Stimulated activated naive CD4-positive, alpha-beta T cell (primary cell): ENCODE measurements at places on chromosomes 7 and 10.

- DNase-seq: no peak
Measured at GRCh38 chr10:50918529-50918928, 33.1 kb upstream of the A1CF start.

DNA sequence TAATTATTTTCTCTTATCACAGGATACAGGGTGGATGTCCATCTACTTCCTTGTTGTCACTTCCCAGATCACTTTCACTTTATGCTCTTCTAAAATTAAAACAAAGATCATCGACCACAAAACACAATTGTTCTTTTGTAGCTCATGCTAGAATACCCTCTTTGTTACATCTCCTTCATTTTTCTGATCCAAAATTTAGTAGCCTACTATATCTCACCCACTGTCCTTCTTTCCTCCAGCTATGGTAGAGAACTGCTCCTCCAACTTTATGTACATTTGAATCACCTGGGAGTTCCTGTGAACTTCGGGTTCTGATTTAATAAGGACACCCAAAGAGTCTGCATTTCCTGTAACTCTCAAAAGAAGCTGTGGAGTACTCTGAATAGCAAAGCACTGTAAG, 1.2 kb upstream of the AHR start:
- DNase-seq: no peak

GRCh38 chr10:80474941-80475340, 20.8 kb downstream of the TSPAN14 start:
- DNase-seq: no peak

DNA sequence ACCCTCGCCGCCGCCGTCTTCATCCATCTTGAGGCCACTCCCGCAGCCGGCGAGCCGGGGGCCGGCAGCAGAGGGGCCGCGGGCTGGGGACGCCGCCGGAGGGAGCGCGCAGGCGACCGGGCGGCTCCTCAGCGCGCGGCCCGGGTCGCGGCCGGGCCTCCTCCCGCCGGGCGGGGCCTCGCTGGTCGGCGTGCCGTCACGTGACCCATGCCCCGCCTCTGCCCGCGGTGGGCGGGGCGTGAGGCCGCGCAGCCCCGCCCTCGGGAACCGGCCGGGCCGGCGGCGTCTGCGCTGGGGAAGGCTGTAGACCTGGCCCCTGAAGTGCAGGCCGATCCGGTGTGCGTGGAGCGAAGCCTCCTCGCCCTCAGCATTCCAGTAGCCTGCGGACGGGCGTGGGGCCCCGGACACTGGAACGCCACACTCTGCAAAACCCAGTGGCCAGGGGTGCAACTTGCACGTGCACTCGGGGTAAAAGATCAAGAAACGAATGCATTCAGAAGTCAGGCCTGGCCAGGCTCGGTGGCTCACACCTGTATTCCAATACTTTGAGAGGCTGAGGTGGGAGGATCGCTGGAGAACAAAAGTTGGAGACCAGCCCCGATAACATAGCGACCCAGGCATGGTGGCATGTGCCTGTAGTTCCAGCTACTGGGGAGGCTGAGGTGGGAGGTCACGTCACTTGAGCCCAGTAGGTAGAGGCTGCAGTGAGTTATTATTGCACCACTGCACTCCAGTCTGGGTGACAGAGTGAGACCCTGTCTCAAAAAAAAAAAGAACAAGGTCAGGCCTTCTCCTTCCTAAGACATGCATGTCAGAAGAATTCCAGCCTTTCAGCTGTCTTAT, at the start of gene CYTH3:
Gene CYTH3, minus strand, starts transcription at position 144 of the 843 bp plus-strand sequence. Its CDS starts 117 bp downstream, at position 27.
- DNase-seq: peak; percentile 68

- DNase-seq: no peak
Measured at GRCh38 chr7:2237109-2237602, 4.4 kb upstream of the MAD1L1 start.

GRCh38 chr10:63666836-63667383, 145.7 kb downstream of the REEP3 start:
- no peak for DNase-seq

- no peak for DNase-seq
Measured at GRCh38 chr7:151780631-151781030, 96.3 kb downstream of the PRKAG2 start.

GRCh38 chr7:10205696-10206095, 768.0 kb upstream of the PHF14 start:
- no peak for DNase-seq

DNA sequence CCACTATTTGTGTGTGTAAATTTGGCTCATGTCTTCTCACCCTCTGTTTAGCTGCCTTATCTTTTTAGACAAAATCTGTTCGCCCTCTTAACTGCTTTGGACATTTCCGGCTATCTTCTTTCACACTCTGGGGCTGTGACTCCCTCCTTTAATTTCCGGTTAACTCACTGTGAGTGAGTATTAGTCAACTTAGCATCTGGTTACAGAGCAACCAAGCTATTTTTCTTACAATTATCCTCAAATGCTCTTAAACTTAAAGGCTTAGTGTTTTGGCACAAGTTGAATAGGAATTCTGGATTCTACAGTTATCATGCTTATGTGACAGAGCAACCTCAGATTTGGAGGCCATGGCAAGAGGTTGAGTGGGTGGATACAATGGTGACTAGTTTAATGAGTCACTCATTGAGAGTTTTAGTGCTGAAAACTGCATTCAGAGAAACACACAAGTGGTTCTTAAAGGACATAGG, 177.6 kb upstream of the SEMA3A start:
- no peak for DNase-seq

DNA sequence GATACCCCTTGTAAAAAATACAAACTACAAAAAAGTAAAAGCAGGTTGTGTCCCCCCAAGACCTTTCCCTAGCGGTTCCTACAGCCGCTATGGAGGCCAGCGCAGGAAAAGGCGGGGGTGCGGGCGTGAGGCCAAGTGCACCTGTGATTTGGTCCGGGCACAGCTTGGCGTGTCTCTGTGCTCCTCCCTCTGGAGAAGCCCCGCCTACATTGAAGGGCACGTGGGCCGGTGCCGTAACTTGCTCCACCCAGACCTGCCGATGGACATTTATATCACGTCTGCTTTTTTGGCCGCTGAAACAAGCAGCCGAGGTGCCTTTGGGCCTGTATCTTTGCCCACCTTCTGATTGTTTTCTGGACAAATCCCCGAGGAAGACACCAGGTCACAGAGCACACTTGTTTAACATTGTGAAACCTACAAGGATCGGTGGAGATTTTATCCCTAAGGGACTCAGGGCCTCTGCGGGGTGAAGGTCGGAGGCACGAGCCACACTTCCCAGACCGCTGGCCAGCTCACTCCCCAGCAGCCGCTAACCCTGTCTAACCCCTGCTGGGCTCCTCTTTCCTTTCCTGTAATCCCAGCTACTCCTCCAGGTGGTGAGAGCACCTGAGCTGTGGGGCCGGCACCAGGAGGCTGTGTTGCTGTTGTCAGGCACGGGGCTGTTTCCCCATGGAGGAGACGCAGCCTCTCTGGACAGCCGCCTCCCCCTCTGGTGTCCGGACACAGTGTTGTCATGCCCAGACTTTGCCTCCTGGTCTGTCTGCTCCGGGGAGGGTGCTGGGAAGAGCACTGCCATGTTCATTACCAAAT, 18.8 kb upstream of the INPP5A start:
- no peak for DNase-seq

DNA sequence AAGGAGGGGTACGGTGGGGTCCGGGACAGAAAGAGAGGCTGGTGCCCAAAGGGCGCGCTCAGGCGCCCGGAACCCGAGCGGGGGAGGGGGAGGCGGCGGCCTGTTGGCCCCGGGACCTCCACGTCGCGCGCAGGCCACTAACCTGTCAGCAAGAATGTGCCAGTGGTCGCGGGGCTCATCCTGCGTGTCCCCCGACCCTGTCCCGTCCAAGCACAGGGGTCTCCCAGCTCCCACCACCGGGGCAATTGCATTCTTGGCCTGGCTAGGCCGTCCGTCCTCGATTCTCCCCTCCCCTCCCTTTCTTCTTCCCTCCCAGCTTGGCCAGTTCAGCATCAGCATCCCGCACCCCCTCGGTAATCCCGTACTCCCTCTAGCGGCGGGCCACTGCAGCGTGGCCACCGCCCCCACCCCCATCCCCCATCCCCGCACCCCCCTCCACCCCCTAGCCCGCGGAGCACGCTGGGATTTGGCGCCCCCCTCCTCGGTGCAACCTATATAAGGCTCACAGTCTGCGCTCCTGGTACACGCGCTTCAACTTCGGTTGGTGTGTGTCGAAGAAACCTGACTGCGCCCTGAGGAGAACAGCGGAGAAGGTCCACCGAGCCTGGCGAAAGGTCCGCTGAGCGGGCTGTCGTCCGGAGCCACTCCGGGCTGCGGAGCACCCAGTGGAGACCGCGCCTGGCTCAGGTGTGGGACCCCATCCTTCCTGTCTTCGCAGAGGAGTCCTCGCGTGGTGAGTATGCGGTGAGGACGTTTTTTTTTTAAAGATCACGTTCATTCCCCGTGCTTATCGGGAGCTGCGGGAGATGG, at the start of gene SGCE:
Gene SGCE, minus strand, starts transcription at position 286 of the 810 bp plus-strand sequence. Its CDS starts 35 bp downstream, at position 251.
- DNase-seq: no peak

DNA sequence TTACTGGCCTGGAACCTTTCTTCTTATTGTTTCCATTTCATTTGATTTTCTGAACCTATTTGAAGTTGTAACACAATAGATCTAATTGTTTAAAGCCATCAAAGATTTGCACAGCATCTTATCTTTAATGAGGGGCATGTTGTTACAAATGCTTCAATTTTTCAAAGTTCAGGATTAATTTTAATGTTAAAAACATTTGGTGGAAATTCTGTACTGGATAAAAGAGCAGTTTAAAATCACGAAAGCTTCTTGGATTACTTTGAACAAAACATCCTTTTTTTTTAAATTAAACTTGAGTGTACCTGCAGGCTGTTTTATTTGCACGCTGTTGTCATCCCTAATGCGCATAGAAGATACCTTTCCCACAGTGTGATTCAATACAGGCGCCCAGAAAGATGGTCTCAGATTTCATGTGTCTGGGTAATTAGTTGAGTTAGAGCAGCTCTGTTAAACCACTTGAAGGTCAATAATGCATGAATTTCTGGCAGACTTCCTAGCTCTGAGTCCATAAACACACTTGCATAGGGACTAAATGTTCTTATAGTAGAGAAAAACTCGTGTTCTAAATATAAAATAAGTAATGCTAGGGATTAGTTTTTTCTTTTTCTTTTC, 29.3 kb upstream of the DDX50 start:
- DNase-seq: no peak

- DNase-seq: no peak
Measured at GRCh38 chr7:130927062-130927461, 193.1 kb upstream of the KLF14 start.

DNA sequence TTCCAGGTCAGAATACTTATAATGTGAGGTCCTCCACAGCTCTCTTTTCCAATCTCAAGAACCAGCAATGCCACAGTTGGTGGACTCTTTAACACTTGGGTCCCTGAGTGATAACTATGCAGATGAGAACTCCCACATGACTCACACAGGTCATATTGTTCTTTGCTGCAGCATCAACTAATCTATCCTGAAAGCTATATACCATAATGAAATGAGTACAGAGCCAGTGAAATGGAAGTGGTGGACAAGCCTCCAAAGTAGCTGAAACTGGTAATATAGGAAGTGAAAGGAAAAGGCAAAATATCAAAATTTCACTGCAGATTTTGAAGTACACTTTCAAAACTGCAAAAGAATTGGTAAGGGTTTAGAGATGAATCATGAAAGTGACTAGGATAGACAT, 45.6 kb downstream of the SORCS1 start:
- no peak for DNase-seq

DNA sequence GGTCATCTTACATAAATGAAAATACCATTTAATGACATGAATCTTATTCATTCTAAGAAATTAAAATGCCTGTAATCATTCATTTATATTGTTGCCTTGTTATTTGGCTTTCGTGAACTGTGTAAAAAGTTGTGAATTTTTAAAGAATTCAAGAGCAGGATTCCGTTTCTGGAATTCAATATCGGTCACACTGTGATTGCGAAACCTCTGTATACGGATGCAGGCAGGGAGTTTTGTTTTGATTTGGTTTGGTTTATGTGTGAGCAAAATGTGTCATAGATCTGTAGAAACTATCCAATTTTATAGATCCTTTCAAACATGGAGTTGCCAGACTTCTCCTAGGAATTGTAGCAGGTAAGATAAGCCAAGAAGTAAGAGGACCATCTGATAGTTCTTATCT, 441.4 kb downstream of the DPP6 start:
- no peak for DNase-seq

- DNase-seq: no peak
Measured at GRCh38 chr7:42991913-42992591, 59.9 kb downstream of the MRPL32 start.

DNA sequence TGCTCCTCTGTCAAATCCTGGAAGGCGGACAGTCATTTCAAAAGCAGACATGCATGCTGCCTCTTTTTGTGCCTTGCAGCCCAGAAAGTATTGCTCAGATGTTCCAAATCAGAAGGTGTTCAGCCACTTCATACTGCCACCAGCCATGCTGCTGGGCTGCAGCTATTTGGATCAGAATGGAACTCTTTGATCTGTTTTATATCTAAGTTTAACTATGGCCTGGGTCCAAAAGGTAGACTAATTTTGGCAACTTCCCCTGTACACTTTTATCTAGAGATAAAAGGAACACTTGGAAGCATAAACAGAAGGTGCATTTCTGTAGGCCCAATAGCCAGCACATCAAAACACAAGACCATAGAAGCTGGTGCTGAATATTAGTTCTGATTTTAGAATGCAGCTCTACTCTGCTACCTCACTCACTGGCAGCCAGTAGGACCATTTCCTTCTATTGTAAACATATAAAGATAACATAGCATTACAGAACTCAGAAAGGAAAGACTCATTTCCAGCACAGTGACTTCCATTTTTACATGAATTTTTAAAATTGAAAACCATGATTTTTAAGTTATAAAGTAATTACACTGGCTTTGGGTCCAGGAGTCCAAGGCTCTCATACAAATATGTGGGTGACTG, 143.1 kb upstream of the CAV2 start:
- DNase-seq: no peak

- DNase-seq: no peak
Measured at GRCh38 chr10:103512166-103512565, 18.7 kb downstream of the NEURL1 start.

DNA sequence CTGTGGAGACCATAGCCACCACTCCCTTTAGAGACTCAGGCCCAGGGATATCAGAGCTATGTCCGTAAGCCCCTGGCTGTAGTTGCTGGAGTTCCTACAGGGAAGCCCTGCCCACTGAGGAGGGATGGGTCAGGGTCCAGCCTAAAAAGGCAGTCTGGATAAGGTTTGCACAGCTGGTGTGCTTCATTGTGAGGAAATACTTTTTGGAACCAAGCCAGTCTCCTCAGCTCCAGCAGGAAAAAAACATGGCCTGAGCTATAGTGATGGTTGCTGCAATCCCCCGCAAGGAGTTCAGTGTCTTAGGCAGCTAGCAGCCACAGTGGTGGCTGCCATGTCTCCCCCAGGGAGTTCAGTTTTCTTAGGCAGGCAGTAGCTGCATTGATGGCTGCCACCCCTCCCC, 52.6 kb upstream of the CYP2C8 start:
- DNase-seq: no peak

GRCh38 chr7:12481722-12482121, 78.1 kb upstream of the VWDE start:
- no peak for DNase-seq

DNA sequence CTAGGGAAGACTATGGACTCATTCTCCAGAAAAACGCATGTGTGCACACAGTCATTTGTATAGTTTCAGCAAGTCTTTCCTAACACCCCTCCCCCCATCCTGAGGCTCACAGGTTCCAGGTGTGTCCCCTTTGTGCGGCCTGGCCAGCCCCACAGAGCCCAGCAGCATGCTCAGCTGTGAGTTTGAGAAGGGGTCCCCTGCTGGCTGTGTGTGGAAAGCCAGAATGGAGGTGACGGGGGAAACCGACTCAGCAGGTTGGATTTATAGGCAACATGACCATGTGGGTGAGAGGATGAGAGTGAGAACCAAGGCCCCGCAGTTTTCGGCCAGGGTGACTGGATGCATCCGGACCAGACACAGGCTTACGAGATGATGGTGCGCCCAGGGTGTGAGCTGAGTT, 9.9 kb downstream of the PTPRE start:
- DNase-seq: no peak

GRCh38 chr7:137418841-137419240, 75.3 kb upstream of the PTN start:
- DNase-seq: no peak
